Mesendoderm (in vitro differentiated cells): ENCODE measurements at places on chromosomes 1 and 21.

- DNase-seq = no peak
Measured at GRCh38 chr1:40978886-40979240, 633 bp upstream of the CTPS1 start.

DNA sequence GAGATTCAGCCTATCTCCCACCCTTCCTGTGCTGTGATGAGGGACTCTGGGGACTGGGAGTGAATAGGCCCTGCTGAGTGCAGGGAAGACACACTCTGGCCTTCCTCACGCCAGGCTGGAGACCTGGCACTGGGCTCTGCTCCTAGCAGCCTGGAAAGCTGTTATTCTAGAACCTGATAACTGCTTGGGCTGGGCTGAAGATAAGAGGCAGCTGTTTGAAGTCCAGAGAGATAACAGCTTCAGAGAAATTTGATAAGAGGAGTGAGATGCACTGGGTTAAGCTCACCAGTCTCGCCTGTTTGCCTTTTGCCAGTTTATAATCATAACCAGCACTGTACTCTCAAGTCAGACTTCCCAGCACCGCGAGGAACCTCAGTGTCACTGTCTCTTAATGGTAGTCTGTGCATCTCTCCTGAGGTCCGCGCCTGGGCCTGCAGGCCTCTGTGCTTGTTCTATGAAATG, 46.6 kb upstream of the GPR37L1 start:
- peak; percentile 95 for DNase-seq

GRCh38 chr1:1631782-1632420, at the start of gene MMP23B:
Gene MMP23B, plus strand, starts transcription at chr1:1632173. Its CDS starts 46 bp downstream, at chr1:1632219.
- peak; percentile 54 for DNase-seq

DNA sequence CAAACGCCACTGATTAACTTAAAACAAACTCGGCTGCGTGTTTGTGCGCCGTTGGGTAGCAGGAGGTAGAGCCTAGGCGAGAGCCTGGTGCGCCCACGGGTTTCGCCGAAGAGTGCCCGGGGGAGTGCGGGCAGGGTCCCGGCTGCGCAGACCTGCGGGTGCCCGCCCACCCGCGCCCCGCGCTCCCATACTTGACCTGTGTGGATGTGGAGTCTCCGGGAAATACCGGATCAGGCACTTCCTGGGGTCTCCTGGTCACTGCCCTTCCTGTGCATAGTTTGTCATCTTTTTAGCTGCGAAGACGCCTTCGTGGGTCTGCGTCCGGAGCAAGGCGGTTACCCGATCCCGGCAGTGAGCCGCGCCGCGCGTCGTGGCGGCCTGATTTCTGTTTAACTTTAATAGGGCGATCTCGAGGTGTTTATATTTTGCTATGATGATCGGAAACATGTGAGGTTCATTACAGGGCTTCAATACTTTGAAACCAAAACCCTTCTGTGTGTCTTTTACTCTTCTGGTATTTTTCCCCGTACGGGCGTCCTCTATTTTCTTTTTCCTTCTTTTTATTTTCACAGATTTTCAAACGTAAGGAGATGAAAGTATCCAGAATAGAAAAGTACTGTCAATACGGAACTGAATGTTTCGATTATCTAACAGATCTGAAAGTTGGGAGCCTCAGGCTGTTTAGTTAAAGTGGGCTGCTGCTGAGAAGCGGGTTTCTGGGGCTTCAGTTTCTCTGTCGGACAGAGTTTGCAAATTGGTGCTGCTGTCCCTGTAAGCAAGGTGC, 15.2 kb downstream of the NR5A2 start:
- DNase-seq = peak; percentile 76

DNA sequence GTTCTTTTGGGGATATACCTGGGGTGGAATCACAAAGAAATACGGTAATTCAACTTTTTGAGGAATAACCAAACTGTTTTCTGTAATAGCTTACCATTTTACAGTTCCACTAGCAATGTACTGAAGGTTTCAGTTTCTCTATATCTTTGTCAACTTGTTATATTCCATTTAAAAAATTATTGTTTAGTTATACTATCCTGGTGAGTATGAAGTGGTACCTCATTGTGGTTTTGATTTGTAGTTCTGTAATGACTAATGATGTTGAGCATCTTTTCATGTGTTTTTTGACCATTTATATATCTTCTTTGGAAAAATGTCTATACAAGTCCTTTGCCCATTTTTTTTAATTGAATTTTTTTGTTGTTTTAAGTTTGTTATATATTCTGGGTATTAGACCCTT, 39.4 kb downstream of the MAST2 start:
- DNase-seq = no peak

GRCh38 chr1:179806333-179806732, 63.2 kb downstream of the FAM163A start:
- DNase-seq = no peak

DNA sequence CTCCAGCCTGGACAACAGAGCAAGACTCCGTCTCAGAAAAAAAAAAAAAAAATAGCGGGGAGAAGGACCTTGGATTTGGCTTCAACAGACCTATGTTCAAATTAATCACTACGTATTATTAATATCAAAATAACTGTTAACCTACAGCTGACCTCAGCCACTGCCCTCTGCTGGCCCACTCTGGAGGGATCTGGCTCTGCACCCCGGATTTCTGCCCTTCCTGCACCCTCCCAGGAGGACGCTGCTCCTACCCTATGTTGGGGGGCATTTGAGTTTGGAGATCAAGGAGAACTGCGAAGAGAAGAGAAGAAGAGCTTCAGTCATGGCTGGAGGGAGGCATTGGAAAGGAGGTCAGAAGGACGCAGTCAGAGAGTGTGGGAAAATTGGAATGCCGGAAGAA, 96.7 kb downstream of the PSMG1 start:
- DNase-seq = no peak
